ENCODE measurements at places on chromosomes 13 and 19. TPM values are rescaled to one million over a fixed set of nuclear protein-coding genes. Genes with fewer than 3 reads are reported as not detected.

The FAAP24 gene
- 1.2 TPM for total RNA-seq

The DZIP1 gene
- total RNA-seq: 32.1 TPM

The S1PR5 gene
- total RNA-seq: 0.75 TPM

The C5AR1 gene
- 0.53 TPM for total RNA-seq

The NDUFS7 gene
- total RNA-seq: 73.5 TPM

The GRK1 gene
- total RNA-seq: 0.22 TPM

The SYNGR4 gene
- total RNA-seq: not detected

The CRB3 gene
- not detected for total RNA-seq

The KCNN4 gene
- total RNA-seq: 0.40 TPM

The CLIP3 gene
- 2.9 TPM for total RNA-seq

The AP1M2 gene
- total RNA-seq: 0.27 TPM
